ENCODE measurements at places on chromosomes 1 and 21.

GRCh38 chr1:93331412-93331811 lies 14.3 kb upstream of the DR1 start:
- no peak for DNase-seq

- no peak for DNase-seq
Measured at GRCh38 chr21:29443411-29444010, 144.8 kb downstream of the BACH1 start.

DNA sequence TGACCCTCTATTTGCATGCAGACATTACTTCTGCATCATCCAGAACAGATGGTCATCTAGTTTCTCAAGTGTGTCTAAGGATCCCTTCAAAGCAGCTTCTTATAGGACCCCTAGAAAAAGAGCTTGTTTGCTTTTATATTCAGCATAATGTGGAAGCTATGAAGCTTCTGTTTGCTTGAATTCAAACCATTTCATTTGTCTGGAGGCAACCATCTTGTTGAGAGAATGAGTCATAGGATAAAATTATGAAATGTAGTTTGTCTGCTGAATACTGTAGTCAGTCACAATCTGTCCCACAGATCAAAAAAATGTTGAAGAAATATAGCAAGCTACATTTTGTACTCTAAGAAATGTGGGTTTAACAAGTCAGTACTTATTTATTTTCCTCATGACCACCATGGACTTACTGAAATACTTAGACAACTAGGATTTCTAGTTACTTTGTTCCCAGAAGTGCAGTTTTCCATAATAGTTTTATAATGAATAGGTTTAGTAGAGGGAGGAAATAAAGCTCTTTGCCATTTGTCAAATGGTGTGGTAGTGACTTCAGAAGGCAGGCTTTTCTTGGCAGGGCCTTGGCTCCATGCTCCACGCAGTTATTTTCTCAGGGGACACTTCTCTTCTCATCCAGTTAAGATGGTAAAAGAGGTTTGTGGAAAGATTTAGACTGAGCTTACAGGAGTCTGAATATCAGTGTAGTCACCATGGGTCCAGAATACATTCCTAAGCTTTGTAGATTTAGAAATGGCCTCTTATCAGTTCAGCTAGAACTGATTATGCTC lies 74.8 kb upstream of the DEPDC1 start:
- no peak for DNase-seq

GRCh38 chr1:155334962-155335361 lies 14.3 kb downstream of the RUSC1 start:
- DNase-seq = no peak

DNA sequence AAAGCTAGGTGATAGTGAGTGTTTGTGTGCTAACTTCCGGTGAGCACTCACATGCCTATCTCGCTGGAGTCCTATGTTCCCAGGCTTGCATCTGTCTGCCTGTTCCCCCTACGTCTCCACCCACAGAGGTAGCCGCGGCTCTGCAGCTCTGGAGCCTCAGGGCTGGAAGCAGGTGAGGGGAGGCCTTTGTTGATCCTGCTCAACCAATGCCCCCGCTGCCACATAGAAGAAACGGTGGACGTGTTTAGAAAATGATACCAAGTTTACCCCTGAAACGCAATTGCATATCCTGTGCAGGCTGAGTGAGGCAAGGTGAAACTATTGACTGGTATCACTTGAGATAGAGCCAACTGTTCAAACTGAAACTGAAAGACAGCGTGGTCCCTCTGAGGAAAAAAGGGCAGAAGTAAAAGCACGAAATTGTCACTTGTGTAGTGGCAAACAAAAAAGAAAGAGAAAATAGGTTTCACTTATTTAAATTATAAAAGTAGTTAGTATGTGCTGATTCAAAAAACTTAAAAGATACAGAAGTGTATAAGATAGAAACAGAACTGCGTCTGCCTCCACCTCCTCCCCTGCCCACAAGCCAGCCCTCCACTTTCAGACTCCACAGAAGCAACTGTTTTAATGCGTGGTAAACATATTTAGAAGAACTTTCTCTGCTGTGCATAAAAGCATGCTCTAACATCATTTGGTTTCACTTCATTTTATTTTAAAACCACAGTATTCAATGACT lies 38.6 kb upstream of the ETS2 start:
- DNase-seq = peak; percentile 10

DNA sequence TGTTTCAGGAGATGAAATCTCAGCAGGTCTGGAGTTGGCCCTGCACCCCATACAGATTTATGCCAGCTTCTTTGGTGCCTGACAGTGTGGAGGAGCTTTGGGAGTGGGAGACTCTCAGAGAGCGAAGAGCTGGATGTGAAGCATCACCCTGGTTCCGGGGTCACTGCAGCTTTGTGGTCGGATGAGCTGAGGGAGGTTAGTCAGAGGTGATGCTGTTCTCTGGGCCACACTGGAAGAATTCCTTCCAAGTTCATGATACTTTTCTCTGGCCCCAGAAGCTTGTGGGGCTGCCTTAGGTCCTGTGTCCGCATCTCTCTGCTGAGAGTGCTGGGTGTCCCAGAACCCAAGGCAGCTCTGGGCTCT lies 467.8 kb downstream of the CAMTA1 start:
- no peak for DNase-seq

DNA sequence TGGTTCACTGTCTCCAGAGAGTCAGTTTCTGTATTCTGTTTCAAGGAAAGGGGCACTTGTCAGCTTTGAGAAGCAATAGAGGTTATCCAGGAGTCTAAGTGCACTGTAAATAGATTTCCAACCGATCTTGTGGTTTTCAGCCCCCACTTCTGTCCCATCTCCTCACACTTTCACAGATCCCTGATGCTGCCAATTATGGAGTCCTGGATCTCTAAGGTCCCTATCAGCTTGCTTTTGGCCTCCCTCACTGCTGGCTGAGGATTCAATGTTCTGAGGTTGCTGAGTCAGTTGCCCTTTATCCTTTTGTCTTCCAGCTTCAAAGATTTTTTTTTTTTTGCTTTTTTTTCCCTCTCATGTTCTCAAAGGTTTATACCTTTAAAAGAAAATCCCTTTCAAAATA lies 98.4 kb downstream of the DIRAS3 start:
- no peak for DNase-seq

DNA sequence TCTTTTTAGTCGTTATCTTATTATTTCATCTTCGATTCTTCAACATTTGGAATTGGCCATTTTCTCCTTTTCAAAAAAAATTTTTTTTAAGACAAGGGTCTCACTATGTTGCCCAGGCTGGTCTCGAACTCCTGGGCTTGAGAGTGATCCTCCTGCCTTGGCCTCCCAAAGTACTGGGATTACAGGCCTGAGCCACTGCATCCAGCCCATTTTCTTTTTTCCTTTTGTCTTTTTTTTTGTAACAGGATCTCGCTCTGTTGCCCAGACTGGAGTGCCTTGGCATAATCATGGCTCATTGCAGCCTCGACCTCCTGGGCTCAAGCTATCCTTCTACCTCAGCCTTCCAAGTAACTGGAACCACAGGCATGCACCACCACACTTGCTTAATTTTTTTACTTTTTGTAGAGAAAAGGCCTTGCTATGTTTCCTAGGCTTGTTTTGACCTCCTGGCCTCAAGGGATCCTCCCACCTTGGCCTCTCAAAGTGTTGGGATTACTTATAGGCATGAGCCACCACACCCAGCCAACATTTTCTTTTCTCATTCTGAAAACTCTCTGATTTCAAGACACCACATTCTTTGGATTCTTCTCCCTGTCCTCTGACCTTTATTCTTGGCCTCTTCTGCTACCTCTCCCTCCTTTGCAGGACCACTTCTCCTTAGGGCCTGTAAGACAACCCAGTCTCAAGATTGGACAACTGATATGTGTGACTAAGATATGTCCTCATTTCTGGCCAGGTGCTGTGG lies 6.0 kb upstream of the MAP1LC3C start:
- DNase-seq = no peak

DNA sequence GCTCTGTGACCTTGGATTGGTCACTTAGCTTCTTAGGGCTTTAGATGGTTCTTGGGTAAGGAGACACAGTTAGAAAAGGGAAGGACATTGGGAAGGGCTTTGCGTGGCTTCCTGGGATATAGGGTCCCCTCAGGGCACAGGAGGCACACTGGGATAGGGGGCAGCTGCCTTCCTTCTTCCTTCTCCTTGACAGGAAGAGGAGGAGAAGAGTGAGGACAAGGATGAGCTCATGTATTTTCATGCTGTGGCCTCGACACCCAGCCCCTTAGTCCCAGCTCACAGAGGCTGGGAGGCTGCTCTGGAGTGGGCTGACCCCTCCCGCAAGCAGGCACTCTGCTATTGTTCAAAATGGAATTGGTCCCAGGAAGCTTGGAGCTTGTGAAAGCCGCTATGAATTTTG lies 45.7 kb upstream of the POU3F1 start:
- no peak for DNase-seq

DNA sequence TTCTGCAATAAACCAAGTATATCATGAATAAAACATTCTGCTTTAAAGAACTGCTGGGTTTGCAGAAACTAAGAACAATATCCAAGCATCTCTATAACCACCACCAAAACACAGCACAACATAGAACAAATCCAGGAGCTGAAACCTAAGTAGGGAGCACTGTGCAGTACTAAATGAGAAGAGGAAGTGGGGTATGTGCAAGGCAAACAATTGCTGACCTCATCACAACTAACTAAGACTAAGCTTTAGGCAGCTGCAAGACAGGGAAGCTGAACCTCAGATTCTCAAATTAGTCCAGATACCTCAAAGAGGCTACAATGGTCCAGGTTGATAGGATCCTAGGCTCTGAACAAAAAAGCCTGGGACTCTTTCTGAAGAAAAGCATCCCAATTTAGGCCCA lies 172.6 kb downstream of the SLC44A5 start:
- no peak for DNase-seq

- no peak for DNase-seq
Measured at GRCh38 chr1:172398193-172398592, 22.3 kb upstream of the C1orf105 start.

DNA sequence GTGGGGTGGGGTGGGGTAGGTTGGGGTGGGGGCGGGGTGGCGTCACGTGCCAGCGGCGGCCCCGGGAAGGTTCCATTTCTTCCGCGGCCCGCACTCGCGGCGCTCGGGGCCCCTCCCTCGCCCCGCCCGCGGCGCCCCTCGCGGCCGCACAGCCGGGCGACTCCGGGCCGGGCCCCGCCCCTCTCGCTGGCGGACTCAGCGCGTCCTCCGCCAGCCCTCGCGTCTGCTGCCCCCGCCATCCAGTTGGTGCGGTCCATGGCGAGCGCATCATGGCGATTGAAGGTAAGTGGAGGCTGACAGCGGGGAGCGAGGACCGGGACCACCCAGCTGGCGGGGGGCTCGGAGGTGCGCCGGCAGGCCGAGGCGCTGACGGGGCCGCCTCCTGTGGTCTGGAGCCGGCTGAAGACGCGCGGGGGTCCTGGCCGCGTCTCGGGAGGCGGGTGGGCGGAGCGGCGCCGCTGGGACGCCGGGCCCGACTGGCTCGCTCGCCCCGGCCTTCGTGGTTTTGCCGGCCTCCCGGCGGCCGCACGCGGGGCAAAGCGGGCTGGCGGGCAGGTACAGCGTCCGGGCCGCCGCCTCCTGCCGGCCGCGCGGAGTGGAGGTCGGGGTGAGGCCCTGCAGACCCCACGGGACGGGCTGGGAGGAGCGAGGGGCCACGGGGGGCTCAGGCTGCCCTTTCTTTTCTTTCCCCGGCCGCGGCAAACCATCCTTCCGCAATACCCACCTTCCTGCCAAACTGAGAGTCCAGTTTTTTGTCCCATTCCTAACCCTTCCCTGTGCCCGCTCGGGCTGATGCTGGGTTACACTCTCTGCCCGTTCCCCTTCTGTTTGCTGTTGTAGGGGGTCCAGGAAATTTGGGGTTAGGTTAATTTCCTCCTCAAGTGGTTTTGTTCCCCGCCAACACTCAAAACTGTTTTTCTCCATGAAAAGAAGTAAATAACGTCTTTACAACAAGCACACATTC lies at the start of gene SYT14:
Gene SYT14, plus strand, starts transcription at position 222 of the 964 bp plus-strand sequence. Its CDS starts 48 bp downstream, at position 270.
- no peak for DNase-seq

DNA sequence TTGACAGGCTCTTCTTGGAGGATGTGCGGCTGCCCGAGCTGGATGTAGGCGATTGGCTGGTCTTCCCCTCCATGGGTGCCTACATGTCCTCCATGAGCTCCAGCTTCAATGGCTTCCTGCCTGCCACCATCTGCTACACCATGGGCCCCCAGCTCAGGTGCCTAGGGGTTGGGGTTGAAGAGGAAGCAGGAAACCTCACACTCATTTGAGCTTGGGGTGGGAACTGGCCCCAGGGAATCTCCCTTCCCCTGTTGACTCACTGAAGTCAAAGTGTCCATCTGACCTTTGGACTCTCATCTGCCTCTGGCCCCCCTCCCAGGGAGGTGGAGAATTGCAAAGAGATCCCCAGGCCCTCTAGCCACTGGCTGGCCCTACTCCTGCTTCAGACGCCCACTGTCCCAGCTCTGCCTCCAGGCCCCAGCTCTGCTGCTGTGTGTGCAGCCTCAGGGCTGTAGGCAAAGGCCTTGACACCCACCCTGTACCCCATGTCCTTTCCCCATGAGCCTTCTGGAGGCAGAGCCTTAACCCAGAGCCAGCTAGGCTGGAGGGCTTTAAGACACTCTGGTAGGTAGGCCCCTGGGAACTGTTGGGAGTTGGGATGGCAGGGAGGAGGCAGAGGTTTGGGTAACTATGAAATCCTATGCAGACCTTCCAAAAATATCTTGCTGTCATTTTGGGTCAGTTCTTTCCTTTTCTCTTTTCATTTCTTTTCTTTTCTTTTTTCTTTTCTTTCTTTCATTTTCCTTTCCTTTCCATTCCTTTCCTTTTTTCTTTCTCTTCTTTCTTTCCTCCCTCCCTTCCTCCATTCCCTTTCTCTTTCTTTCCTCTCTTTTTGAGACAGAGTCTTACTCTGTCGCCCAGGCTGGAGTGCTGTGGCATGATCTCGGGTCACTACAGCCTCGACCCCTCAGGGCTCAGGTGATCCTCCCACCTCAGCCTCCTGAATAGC lies 66.9 kb upstream of the TINAGL1 start:
- DNase-seq = no peak

GRCh38 chr1:74683656-74684055 lies 10.1 kb upstream of the ERICH3 start:
- DNase-seq = no peak

DNA sequence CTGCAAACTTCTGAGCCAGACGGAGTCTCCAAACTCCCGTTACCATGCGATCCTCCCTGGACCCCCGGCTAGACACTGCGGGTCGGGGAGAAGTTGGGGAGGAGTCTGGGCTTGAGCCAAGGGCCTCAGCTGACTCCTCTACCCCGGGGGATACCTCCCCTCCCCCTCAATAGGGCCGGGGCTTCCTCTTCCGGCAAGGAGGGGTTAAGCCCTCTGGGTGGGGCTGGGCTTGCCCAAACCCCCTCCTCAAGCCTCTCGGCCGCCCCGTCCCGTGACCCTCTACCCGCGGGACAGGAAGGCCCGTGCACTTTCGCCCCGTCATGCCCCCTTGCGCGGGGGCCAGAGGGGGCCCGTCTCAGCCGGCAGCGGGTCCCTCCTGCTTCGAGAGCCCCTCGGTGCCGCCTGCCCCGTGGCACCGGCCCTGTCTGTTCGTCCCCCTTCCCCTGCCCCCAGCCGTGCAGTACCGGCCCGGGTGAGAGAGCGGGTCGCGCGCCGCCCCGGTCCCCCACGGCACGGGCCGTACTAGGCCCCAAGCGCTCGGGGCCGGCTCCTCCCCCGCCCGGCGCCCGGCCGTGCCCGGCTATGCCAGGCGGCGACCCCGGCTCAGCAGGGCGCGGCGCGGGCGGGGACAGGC lies 652 bp downstream of the ARL8A start:
- DNase-seq = no peak
